ENCODE measurements at places on chromosomes 6 and 20.

- DNase-seq, result no peak
Measured at GRCh38 chr20:3296261-3297078, 57.5 kb upstream of the SLC4A11 start.

DNA sequence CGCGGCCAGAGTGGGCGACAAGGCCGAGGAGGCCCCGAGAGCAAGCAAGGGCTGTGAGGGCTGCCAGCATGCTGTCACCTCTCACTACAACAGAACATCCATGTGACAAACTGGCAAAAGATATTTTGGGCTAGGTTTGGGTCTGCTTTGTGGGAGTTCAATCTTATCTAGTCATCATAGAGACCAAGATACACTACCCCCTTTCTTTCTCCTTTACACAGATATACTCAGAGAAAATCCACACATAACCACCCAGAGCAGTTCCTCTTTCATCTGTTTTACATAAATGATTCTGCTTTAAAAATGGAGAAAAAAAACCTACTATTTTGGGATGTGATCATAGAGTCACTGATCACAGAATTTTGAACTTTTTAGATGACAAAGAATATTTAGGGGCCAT is 16.8 kb downstream of the SOX4 start:
- no peak for DNase-seq

DNA sequence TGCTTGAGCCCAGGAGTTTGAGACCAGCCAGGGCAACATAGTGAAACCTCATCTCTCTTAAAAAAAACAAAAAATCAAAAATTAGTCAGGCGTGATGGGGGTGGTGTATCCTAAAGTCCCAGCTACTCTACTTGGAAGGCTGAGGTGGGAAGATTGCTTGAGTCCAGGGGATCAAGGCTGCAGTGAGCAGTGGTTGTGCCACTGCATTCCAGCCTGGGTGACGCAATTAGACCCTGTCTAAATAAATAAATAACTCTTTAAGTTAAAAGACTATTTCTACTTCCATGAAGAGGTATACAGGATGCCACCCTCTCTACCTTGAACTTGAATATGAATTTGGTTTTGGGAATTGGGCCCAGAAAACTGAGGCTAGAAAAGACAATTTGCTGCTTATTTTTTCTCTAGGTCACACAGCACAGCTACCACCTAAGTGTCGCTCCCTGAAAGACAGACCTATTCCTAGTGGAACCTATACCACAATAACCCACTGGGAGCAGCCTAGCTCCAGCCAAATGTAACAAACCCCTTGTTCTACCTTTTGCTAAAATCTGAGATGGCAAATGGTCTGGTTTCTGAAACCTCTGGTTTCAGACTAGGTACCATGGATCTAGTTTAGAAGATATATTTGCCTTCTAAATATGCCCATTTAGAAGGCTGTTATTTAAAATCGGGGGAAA is 35.2 kb downstream of the HMGCLL1 start:
- no peak for DNase-seq

DNA sequence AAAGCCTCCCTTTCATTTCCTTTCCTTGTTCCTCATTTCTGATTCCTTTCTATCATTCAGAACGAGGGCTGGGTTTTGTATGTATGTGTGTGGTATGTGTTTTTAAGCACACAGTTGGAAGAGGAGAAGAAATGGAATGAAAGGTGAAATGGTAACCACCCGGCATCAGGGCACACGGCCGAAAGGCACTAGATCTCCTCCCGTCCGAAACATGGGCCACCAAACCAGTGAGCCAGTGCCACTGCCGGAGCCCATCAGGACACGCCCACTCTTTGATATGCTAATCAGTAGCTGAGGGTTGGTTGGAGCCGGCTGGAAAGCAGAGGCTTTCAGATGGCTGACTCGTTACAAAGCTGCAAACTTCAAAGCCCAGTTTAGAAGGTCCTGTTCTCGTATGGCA is 228.6 kb upstream of the JARID2 start:
- DNase-seq, result no peak

- no peak for DNase-seq
Measured at GRCh38 chr20:56616716-56617115, 12.4 kb upstream of the TFAP2C start.

DNA sequence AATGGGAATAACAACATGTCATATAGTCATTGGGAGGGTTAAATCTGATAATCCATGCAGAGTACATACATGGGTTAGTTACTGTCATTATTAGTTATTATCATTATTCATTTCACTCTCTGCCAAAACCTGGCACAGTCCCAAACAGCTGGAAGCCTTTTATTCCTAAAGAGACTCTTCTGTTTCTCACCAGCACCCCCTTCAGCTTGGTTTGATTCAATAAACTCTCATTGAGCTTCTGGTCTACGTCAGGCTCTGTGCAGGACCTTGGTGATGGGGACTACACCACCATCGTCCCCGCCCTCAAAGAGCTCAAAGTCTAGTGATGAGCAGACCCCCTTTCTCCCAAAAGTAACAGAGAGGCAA is 2.3 kb downstream of the KCNK15 start:
- DNase-seq, result no peak

- no peak for DNase-seq
Measured at GRCh38 chr6:135875446-135875845, 23.9 kb downstream of the PDE7B start.

GRCh38 chr6:71347119-71347518 is 58.5 kb downstream of the OGFRL1 start:
- no peak for DNase-seq

GRCh38 chr6:119324718-119325117 is 24.8 kb downstream of the MAN1A1 start:
- DNase-seq, result no peak

DNA sequence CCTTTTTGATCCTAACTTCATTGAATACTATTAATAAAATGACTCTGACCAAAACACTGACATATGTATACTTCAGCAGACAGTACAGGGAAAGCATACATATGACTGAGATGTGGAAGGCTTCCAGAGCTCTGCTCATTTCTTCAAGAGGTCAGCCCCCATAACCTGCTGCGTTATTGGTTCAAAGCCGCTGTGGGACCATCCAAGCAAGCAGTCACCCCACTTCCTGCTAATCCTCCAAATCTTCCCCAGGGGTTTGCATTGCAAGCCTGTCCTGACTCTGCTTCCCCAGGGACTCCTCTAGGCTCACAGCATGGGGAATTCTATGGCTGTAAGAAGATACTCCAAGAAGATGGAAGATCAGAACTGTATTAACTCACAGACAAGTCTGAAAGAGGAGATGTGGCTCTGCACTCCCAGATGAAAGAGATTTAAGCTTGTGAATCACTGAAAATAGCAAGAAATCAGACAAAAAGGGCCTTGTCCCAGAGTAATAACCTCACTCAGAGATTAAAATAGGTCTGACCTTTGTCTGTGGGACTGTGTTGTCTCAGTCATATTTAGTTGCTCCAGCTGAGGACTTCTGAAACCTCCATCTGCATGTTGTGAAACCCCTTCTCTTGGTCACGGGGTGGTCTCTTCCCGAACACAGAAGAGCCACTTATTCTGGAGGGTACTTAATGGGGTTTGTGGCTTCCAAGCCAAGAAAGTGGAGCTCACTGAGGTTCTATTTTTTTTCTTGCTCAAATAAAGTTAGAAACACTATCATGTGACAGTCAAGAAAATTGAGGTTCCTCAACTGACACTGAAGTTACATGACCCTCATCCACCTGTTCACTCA is 101.5 kb upstream of the MARCKS start:
- DNase-seq, result no peak

DNA sequence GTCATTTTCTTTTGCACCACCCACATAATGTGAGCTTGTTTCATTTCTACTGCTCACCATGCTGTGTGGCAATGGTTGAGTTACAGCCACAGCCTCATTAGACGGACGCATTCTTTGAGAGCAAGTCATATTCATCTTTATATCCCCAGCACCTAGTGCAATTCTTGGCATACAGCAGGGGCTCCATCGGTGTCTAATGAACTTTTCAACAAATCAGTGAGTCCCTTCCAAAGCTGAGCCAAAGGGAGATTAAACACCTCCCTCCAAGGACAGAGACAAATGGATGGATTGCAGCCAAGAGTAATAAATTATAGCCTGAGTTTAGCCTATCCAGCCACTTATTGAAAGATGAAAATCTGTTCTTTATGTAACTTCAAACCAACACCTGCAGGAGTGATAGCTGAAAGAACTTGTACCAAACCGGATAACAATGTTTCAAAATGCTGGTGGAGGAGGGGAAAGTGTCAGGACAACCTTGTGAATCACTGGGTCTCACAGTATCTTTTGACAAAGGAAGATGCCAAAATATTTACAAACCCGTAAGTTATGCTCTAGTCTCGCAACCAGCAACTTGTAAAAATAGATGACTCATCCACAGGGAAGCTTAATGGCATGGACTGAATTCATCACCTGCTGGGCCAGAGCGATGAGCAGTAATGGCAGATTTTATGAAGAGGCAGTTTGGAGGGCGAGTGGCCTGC is 139.0 kb downstream of the PXDC1 start:
- DNase-seq, result peak; percentile 92

Measured in BJ (cell line).